Stimulated activated CD4-positive, alpha-beta T cell treated with anti-CD3 and anti-CD28 coated beads, Interleukin-1b, Interleukin-23, amount 100 ng/mL, for 1 hour (primary cell): ENCODE measurements at places on chromosomes 12 and 14.

DNA sequence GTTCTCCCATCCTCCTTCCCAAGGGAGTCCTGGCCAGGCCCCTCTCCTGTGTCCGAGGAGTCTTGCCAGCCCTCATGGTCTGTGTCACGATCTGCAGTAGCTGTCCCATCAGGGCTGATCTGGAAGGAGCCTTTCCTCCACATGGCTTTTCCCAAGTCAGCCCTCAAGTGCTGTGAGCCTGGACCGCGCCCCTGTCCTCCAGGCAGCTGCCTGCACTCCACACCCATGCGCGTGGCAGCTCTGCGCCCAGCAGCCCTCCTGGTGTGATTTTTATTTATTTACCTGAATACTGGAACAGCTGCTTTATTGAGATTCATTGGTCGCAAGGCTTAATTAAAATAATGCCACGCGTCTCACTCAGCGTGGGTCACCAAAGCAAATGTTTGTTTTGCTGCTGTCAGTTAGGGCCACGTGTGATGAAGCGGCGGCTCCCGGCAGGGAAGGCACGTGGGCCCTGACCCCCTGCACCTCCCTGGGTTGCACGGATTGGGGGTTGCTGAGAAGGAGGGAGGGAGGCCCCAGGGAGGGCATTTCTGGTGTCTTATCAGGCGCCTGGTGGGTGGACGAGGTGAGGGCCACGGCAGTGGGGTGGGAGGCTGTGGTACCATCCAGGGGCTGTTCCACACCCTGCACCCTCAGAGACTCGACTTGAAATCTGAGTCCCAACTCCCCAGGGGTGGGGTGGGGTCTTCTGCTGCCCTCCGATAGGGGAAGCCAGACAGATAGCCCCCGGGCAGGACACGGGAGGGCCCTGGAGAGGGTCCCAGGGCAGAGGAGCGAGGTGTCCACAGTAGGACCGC is 206.3 kb upstream of the C14orf180 start:
- no peak for DNase-seq

- no peak for DNase-seq
Observed at GRCh38 chr12:110503432-110503831, 1.3 kb downstream of the RAD9B start.

DNA sequence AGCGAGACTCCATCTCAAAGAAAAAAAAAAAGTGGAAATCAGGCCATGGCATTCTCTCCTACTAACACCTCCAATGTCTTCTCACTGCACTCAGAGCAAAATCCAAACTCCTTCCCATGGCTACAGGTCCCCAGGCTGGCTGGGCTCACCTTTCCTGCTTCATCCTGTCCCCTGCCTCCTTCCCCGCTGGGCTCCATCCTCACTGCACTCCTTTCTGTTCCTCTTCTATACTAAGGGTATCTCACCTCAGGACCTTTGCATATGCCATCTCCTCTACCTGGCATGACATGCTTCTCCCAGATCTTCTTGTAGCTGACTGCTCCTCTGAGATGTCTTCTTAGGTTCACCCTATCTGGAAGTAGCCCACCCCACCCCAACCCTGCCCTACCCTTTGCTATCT is 111.1 kb downstream of the DPF3 start:
- no peak for DNase-seq

DNA sequence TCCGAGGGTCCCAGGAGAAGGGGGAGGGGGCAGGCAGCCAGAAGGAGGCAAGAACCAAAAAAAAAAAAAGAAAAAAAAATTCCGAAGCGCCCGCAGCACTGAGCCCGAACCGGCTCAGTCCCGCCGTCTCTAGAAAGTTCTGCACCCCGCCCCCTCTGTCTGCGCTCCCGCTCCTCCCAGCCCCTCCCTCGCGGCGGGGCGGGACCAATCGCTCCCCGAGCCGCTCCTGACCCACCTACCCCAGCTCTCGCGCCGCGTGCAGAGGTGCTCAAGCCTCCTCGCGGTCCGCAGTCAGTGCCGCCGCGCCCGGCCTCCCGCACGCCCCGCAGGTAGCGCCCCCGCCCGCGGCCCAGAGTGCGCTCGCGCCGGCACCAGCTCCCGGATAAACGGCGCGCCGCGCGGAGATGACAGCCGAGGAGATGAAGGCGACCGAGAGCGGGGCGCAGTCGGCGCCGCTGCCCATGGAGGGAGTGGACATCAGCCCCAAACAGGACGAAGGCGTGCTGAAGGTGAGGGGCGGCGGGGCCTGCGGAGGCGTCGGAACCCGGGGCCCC is at the start of gene FKBP4:
Gene FKBP4, plus strand, starts transcription at position 235 of the 554 bp plus-strand sequence. Its CDS starts 170 bp downstream, at position 405.
- DNase-seq, result peak; percentile 69
